ENCODE measurements at places on chromosomes 6 and 20.

DNA sequence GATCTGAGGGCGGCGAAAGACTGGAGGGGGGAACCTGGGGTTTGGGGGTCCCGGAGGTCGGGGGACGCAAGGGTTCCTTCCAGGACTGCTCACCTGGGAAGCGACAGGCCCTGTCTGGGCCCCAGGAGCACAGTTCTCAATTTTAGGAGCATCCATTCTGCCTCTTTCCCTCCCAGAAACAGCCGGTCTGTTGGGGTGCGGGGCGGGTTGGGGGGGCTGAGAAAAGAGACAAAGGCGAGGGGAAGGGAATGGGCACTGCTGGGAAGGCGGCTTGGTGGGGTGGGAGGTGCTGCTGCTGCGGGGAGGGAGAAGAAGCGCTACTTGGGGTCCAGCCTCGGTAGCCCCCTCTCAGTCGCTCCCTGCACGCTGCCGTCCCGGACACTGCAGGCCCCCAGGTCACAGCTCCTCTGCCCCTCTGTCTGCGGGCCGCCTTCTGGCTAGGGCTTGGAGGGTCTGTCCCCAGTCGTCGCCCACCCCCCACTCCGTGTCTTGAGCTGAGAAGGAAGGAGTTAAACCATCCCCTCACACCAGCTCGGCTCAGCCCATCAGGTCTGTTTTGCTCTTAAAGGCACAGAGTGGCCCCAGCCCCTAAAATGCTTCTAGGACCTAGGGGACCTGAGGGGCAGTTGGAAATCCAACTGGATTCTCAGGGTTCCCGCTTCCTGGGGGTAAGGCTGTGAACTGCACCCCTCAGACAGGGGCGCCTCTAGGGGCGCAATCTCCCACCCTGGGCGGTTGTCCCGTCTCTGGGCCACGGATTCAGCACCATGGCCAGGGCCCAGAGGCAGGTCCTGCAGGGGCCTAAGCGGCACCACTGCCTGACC lies 690 bp downstream of the GDAP1L1 start:
- DNase-seq: peak; percentile 85

DNA sequence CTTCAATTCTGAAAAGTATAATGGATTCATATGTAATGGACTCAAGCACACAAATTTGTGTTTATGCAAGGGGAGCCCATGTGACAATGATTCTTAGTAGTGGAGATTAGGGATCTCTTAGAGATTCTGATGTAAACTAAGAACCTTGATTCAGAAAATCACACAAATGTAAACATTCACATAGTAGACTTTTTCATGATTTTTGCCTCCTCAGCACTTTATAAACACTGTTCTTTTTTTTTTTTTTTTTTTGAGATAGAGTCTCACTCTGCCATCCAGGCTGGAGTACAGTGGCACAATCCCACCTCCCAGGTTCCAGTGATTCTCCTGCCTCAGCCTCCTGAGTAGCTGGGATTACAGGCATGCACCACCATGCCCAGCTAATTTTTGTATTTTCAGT lies 170.1 kb upstream of the PLCB4 start:
- DNase-seq: no peak

GRCh38 chr6:149983145-149983544 lies 19.4 kb downstream of the ULBP1 start:
- DNase-seq: peak; percentile 45

DNA sequence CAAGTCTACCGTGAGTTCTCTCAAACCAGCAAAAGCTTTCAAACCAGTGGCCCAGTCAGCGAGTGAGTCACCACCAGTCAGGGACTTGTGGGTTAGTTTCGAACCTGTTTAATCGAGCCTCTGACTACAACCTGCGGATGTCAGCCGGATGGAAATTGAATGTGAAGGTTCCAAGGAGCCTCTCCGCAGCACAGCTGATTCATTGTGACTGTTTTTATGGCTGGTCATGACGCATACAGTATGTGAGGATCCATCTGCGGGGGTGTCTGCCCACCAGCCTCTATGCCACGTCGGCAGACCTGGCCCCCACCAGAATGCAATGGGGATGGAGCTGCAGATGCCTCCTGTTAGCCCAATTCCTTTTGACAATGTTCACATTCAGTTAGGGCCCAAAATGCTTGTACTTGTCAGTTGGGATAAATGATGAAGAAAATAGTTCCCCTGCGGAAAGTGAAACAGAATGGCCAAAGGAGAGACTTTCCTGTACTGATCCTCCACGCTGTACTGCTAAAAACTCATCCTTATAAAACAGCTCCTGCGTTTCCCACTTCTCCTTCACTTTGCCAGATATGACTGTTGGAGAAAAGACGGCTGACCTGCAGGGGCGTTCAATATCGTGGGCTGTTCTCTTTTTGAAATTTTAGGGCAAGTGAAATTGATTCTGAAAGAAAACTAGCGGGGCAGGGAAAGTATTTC lies 206.6 kb downstream of the TFAP2B start:
- peak; percentile 73 for DNase-seq

- no peak for DNase-seq
Measured at GRCh38 chr6:6796818-6797217, 208.3 kb downstream of the LY86 start.

DNA sequence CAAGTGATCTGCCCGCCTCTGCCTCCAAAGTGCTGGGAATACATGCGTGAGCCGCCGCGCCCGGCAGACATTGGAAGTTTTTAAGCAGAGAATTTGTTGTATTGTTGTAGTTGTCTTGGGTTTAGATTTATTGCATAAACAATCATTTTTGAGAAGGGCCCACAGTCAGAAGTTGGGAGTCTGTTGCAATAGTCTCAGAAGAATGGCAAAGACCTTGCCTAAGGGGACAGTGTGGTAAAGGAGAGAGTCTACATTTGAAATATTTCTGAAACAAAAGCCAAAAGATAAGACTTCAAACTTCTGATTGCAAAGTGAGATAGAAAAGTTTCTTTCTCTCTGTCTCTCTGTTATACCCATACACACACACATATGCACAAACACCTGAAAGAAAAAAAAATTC lies 22.5 kb downstream of the HFE start:
- no peak for DNase-seq

DNA sequence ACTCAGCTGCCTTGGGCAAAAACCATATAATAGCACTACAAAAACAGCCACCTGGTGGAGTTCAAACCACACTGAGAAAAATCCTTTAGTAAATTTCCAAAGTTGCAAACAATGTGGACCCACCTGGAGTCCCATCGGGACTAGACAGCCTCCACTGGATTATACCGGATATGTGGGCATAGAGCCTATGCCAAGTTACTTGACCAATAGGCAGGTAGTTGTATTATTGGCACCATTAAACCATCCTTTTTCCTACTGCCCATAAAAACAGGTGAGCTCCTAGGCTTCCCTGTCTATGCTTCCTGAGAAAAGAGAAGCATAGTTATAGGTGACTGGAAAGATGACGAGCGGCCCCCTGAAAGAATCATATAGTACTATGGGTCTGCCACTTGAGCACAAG lies 51.7 kb upstream of the ADGRF4 start:
- no peak for DNase-seq

DNA sequence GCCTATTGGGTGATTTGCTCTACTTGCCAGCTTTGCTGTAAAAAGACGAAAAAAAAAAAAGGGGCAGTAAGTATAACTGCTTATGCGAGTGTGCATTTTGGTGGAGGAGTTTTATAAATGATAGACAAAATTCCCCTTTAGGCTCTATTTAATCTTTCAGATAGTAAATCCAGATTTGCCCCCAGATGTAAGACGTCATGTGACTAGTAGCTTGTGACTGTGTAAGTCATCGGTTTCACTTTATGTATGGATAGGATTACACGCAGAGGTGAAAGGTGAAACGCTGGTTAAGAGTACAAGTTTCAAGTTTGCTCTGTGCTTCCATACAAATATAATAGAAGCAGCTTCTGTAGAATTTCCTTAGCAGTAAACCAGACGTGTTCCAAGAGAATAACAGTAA lies 7.9 kb downstream of the RAB32 start:
- no peak for DNase-seq

DNA sequence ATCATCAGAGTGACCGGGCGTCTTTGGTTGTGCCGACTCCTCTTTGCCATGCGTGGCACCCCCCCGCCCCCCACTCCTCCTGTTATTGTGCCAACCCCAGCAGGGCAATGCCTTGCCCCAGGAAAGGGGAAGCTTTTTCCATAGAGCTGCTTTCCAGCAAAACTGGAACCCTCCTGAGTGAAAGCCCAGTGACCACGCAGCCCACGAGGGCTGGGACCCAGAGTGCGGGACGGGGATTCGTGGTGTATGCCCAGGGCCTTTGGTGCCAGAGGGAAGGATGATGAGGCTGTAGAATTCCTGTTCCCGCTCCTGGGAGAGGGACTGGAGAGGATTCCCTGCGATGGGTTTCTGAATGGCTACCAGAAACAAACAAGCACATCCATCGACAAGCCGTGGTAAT lies 116.8 kb upstream of the BACH2 start:
- DNase-seq: no peak

- peak; percentile 21 for DNase-seq
Measured at GRCh38 chr6:2659381-2659780, 91.3 kb downstream of the MYLK4 start.

DNA sequence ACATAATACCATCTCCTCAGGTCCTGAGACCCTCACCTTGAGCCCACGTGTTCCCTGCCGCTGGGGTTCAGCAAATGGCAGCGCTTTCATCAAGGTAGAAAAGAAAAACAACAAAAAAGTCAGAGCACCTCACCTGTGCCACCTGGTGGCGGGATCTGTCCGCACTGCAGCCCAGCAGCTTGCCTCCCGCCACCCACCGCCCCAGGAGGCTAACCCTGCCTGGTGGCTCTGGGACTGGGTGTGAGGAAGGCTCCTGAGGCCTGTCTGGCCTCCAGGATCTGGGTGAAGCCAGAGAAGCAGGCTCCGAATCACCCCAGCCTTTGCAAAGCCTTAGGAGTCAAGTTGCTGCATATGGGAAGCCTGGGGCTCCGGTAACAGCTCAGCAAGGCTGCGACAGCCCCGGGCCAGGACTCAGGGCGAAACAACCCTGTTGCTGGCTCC lies 270.8 kb downstream of the BMP7 start:
- DNase-seq: peak; percentile 84

GRCh38 chr6:89079511-89080234 lies 878 bp upstream of the PNRC1 start:
- no peak for DNase-seq

DNA sequence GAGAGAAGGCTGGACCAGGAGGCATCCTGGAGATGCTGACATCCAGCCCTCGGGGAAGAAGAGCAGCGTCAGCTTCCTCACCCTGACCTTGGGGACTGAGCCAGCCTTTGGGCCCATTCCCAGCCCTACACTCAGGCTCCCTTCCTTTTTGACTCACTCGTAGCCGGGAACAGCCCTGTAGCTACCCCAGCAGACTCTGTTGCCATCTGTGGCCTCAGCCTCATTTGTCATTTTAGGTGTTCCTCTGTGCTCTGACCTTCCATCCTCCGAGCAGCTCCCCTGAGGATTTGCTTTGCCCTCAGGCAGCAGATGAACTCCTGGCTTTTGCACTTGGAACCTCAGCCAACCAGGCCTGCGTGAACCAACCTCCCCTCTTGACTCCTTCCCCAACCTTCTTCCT lies 67.5 kb downstream of the ELOVL2 start:
- no peak for DNase-seq

- DNase-seq: peak; percentile 63
Measured at GRCh38 chr20:43840382-43841070, 74.1 kb upstream of the TOX2 start.

DNA sequence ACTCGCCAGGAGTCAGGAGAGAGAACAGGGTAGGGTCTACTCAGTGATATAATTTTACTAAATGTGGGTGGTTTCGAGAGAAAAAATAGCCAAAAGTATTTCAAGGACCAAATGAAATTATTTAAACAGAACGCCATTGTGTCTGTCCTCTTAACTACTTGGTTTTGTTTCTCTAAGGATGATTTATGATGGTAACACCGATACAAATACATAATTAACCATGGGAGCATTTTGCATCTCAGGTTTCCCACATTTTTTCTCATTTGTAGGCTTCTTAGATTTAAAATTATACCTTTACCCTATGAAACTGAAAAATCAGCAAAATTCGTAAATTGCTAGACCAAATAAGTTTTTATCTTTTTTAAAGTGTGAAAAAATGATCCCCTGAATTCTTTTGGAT lies 188.2 kb downstream of the ZFP64 start:
- DNase-seq: no peak

DNA sequence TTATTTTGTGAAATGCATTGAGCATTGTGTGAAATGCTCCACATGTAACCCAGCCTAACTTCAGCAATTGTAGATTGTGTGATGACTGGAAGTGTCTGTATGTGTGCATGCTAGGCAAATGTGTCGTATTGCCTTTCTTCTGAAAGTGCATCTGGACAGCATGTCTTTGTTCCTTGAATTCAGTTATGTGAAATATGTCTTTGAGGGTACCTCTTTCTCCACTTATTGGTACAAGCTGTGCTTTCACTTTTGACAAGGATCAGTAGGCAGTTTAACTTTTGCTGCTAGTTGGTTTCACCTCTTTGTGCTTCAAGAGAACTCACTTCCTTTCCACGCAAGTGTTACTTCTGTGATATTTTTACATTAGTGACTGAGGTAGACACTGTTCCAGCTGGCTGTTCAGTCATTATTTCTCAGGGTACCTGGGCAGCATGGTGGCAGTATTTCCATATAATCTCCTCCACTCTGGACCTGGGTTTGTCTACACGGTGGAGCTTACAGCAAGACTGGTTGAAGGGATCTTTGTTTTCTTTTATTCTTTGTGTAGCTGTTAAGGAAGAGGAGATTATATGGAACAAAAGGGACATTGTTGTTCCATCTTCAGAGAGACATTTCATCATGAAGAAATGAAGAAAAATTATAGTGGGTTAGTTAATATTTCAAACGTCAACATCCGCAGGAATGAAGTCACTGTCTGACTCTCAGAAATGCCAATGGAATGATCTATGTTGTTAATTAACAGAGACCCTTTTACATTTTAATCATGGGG lies 175.4 kb downstream of the UTRN start:
- no peak for DNase-seq

DNA sequence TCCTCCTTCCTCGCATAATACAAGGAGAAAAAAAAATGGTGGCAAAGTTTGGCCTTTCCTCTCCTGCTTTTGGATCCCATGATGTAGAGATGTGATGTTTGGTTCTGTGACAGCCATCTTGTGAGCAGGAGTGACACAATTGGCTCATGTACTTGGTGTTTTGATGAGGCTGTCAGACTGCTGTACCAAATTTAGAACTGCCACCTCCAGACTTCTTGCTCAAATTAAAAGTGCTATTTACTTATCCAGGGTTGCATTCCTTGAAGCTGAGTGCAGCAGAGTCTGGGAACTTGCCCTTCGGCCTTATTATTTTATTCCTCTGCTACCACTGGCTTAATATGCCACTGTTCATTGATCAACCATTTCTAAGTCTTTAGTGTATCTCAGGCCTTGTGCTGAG lies 21.9 kb downstream of the BCAS1 start:
- no peak for DNase-seq

DNA sequence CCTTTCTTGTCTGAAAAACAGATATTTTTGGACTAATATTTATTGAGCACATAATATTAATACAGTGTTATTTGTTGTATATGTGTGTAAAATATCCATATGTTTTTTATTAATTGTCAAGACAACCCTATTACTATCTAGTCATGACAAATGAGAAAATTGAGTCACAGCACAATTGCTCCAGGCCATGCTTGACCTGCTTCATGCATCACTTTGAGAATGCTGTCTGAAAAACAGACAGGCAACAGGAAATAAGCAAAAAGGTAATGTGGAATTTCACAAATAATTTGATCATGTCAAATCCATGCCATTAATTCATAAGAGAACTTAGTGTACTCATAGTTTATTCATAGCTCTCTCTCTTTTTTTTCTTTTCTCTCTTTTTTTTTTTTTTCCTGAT lies 246.5 kb downstream of the RIMS1 start:
- DNase-seq: no peak

Measured in islet precursor cell (in vitro differentiated cells).